ENCODE measurements at places on chromosomes 7 and 10. TPM values are rescaled to one million over a fixed set of nuclear protein-coding genes. Genes with fewer than 3 reads are reported as not detected.

DNA sequence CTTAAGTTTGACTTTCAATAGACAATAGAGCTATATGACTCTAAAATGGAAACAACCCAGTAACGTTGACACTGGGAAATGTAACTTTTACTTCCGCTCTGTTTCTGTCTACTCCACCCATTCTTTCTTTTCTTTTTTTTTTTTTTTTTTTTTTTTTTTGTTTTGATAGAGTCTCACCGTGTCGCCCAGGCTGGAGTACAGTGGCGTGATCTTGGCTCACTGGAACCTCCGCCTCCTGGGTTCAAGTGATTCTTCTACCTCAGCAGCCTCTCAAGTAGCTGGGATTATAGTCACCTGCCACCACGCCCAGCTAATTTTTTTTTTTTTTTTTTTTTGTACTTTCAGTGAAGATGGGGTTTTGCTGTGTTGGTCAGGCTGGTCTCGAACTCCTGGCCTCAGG, 13.9 kb downstream of the PRSS2 start:
- no peak overlapping the region for H3K27ac ChIP-seq
- H3K27me3 ChIP-seq: no peaks in the 10 kb centered on the region
- H3K4me3 ChIP-seq: no peak overlapping the region

GRCh38 chr7:128699196-128699712, 27.2 kb downstream of the GARIN1A start:
- no peaks in the 10 kb centered on the region for H3K36me3 ChIP-seq
- H3K27ac ChIP-seq: no peak overlapping the region
- no peak overlapping the region for H3K4me3 ChIP-seq
- peaks cover 18% of the 10 kb centered on the region for H3K4me1 ChIP-seq

- H3K36me3 ChIP-seq: no peaks in the 10 kb centered on the region
- DNase-seq: no peak
- H3K27me3 ChIP-seq: no peaks in the 10 kb centered on the region
- peaks cover 3% of the 10 kb centered on the region for H3K4me1 ChIP-seq
Observed at GRCh38 chr7:90689260-90689659, 93.1 kb downstream of the CDK14 start.

DNA sequence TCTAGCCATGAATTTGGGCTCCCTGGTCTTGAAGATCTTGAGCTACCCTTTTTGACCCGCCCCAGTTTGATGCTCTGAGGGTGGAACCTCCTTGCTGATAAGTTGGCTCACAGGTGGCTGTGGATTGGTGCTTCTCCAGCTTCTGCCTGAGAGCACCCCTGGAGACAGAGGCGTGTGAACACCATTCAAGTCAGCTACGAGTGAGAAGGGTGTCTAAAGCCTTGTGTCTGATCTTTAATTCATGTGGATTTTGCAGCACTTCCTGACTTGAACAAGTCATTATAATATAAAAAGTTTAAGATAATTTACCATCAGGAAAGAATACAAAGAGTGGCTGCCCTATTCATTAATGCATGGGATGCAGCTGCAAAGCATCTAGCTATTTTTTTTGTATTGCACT, 37.7 kb upstream of the GOLGA7B start:
- no peaks in the 10 kb centered on the region for H3K4me1 ChIP-seq
- no peak overlapping the region for H3K4me3 ChIP-seq
- no peak overlapping the region for H3K27ac ChIP-seq
- H3K27me3 ChIP-seq: no peaks in the 10 kb centered on the region
- no peaks in the 10 kb centered on the region for H3K36me3 ChIP-seq
- DNase-seq: no peak

DNA sequence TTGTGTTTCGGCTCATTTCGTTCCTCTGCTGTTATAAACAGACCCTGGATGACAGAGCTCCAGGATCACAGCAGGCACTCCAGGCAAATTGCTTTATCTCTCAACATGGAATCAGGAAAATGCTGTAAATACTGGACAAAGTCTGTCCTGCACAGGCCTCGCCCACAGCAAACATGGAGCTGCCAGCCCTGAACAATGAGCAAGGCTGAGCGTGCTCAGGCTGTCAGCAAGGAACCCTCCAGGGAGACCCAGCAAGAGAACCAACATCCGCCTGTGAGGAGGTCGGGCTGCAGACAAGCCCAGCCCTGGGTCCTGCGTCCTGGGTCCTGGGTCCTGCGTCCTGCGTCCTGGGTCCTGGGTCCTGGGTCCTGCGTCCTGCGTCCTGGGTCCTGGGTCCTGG, 180.8 kb downstream of the PTPRN2 start:
- no peak for DNase-seq
- no peak overlapping the region for H3K4me3 ChIP-seq
- no peaks in the 10 kb centered on the region for H3K4me1 ChIP-seq
- H3K36me3 ChIP-seq: no peaks in the 10 kb centered on the region
- H3K27ac ChIP-seq: no peak overlapping the region
- H3K27me3 ChIP-seq: no peaks in the 10 kb centered on the region

- DNase-seq: no peak
- no peaks in the 10 kb centered on the region for H3K36me3 ChIP-seq
- no peaks in the 10 kb centered on the region for H3K27me3 ChIP-seq
- H3K27ac ChIP-seq: no peak overlapping the region
Observed at GRCh38 chr7:36227223-36227622, 74.2 kb downstream of the EEPD1 start.

- no peak overlapping the region for H3K27ac ChIP-seq
- H3K27me3 ChIP-seq: no peaks in the 10 kb centered on the region
- no peaks in the 10 kb centered on the region for H3K36me3 ChIP-seq
Observed at GRCh38 chr7:144519925-144520324, 116.4 kb upstream of the NOBOX start.

DNA sequence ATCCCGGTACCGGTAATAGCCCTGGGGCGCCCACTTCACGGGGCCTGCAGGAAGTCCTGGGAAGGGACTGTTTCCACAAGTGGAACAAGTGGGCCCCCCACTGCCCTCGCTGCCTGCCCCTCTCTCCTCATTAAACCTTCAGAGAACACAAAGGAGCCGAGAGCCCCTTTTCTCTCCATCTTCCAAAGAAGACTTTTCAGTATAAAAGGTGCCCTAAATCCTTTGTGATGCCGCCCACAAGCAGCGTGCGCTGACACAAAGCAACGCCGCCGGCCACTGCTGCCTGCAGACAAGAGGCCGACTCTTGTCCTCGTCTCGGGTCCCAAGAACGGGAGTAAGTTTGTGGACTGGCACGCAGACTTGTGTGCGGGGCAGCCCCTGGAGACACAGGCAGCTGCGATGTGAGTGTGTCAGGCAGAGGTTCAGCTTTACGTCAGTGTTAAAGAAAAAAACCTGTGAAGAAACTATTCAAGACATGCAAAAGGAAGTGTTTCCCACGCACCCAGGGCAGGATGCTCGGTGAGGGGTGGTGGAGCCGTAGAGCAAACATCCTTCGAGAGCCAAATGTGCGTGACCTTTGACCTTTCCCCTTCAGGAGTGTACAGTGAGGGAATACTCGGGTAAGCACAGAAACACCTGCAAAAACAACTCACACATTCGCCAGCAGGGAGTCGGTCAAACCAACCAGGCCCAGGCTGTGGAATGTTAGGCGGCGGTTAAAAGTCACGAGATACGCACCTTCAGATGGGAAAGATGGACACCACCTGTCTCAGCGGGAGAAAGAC, 118.2 kb downstream of the VIPR2 start:
- H3K36me3 ChIP-seq: no peaks in the 10 kb centered on the region
- peaks cover 2% of the 10 kb centered on the region for H3K27me3 ChIP-seq
- no peak overlapping the region for H3K27ac ChIP-seq
- no peak overlapping the region for H3K4me3 ChIP-seq

DNA sequence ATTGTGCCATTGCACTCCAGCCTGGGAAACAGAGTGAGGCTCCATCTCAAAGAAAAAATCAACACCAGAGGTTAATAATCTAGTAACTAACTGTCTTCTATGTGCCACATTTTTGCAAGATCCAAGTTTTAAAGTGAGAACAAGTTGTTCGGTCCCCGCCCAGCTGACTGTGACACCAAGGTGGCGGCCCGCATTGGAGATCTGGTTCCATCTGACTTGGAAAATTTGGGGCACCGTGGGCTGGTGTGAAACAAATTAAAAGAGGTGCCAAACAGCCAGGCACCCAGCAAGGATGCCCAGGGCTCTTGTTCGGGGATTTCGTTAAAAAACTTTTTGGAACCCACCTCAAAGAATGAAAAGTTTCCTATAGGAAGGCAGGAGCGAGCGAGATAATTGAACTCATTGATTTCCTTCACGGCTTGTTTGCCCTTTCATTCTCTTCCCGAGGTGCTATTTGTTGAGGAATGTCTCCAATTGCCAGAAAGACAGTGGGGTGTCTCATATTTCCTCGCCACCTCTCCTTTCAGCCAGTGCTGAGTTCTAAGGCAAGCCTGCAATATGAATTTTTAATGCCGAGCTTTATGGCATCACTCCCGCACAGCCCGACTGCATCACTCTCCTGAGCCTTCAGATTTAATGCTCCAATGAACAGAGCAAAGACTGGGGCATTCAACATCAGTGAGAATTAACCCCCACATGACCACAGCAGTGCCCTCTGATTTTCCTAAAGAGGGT, 156.9 kb upstream of the SH2B2 start:
- DNase-seq: no peak
- no peak overlapping the region for H3K27ac ChIP-seq
- H3K4me3 ChIP-seq: no peak overlapping the region
- H3K36me3 ChIP-seq: no peaks in the 10 kb centered on the region
- no peaks in the 10 kb centered on the region for H3K27me3 ChIP-seq

DNA sequence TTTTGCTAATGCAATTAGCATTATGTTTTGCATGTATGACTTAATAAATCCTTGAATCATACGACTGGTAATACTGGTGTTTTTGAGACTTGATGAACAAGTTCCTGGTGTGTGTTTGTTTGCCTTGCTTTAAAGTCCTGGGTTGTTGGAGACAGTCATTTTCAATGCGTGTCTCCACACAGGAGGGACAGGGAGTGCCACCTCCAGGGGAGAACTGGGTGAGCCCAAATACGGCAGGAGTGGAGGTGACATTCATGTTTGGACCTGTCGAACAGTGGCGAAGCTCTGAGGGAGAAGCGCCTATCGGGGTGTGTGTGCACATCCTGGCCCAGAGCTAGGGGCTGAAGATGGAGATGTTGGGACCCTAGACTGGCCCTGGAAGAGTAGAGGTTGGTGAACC, 43.8 kb downstream of the DAGLB start:
- no peaks in the 10 kb centered on the region for H3K4me1 ChIP-seq
- peaks cover 14% of the 10 kb centered on the region for H3K36me3 ChIP-seq

GRCh38 chr7:126339813-126340212, 912.9 kb downstream of the GRM8 start:
- H3K4me1 ChIP-seq: no peaks in the 10 kb centered on the region
- no peaks in the 10 kb centered on the region for H3K27me3 ChIP-seq
- no peak overlapping the region for H3K4me3 ChIP-seq
- no peak overlapping the region for H3K27ac ChIP-seq
- DNase-seq: no peak
- no peaks in the 10 kb centered on the region for H3K36me3 ChIP-seq

DNA sequence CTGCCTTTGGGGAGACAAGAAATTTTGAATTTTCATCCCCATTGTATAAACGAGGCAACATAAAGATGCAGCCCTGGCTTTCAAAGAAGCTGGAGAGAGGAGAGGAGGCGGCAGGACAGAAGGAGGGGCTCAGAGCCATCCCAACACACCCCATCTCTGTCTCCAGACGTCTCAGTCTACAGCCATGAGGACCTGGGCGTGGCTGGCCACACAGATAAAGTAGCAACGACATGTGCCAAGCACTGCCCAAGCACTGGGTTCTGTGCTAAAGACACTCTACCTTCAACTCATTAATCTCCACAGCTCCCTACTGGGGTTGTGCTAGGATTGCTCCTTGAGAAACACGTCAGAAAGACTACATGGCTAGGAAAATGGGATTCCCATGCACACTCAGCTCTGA, 65.2 kb downstream of the DLG5 start:
- H3K27me3 ChIP-seq: no peaks in the 10 kb centered on the region
- 0 out of 2 replicates have a peak, but pooled peaks cover 4% of the 10 kb centered on the region for H3K36me3 ChIP-seq
- no peak overlapping the region for H3K27ac ChIP-seq
- DNase-seq: no peak
- no peak overlapping the region for H3K4me3 ChIP-seq
- no peaks in the 10 kb centered on the region for H3K4me1 ChIP-seq

The BZW2 gene
- polyA plus RNA-seq: 32.3 TPM

The ADAMTS14 gene
- polyA plus RNA-seq: 2.0 TPM

The PDE1C gene
- 0.11 TPM for polyA plus RNA-seq

The SGCE gene
- 12.8 TPM for polyA plus RNA-seq

The SMKR1 gene
- 1.6 TPM for polyA plus RNA-seq

The SKIDA1 gene
- polyA plus RNA-seq: 1.5 TPM
